Cardiac atrium fibroblast (primary cell): ENCODE measurements at places on chromosomes 3 and 15. TPM values are rescaled to one million over a fixed set of nuclear protein-coding genes. Genes with fewer than 3 reads are reported as not detected.

KBTBD13 gene
- total RNA-seq: not detected in 2 replicates

CYP1A2 gene
- total RNA-seq: not detected in 2 replicates

EBLN2 gene
- total RNA-seq: 0.36 and 2.1 TPM in 2 replicates

CLEC3B gene
- 202 and 203 TPM in 2 replicates for total RNA-seq

HDDC3 gene
- total RNA-seq: 7.8 and 14.6 TPM in 2 replicates

CEMIP gene
- 420 and 537 TPM in 2 replicates for total RNA-seq

IL5RA gene
- not detected in 2 replicates for total RNA-seq

WDR93 gene
- not detected in 2 replicates for total RNA-seq

RFTN1 gene
- total RNA-seq: 41.2 and 67.6 TPM in 2 replicates

CRBN gene
- 24.3 and 30.7 TPM in 2 replicates for total RNA-seq

CHRD gene
- 0.18 and 0.32 TPM in 2 replicates for total RNA-seq

PLS1 gene
- 0.16 TPM in 1 of 2 replicates, not detected in the other for total RNA-seq

CASR gene
- not detected in 2 replicates for total RNA-seq

DCLK3 gene
- not detected in 2 replicates for total RNA-seq

ZDHHC23 gene
- total RNA-seq: 1.1 and 2.9 TPM in 2 replicates

AP3B2 gene
- total RNA-seq: not detected in 2 replicates

P2RY12 gene
- total RNA-seq: not detected in 2 replicates

TIMP4 gene
- total RNA-seq: 15.1 and 17.1 TPM in 2 replicates

RFT1 gene
- 14.3 and 22.9 TPM in 2 replicates for total RNA-seq

PAK6 gene
- total RNA-seq: 0.16 TPM in 1 of 2 replicates, not detected in the other

GUCA1C gene
- not detected in 2 replicates for total RNA-seq

TICRR gene
- 2.5 and 2.8 TPM in 2 replicates for total RNA-seq

CISH gene
- 0.32 and 2.2 TPM in 2 replicates for total RNA-seq

GOLGA8T gene
- total RNA-seq: not detected in 2 replicates

GMPS gene
- total RNA-seq: 36.1 and 50.7 TPM in 2 replicates

CMTM7 gene
- 24.6 and 38.1 TPM in 2 replicates for total RNA-seq

POMGNT2 gene
- total RNA-seq: 7.8 and 10.2 TPM in 2 replicates

GPR149 gene
- not detected in 2 replicates for total RNA-seq

INSYN1 gene
- total RNA-seq: 2.9 and 7.4 TPM in 2 replicates

ARPC4 gene
- total RNA-seq: 222 and 227 TPM in 2 replicates
